ENCODE measurements at places on chromosomes 12 and 14. TPM values are rescaled to one million over a fixed set of nuclear protein-coding genes. Genes with fewer than 3 reads are reported as not detected.

Gene RASAL1
- total RNA-seq, result 0.72 TPM

Gene ITGB7
- total RNA-seq, result 0.79 TPM

Gene MUCL1
- not detected for total RNA-seq

Gene LRP6
- 54.2 TPM for total RNA-seq

Gene NUP37
- 27.2 TPM for total RNA-seq

Gene OR11H7
- not detected for total RNA-seq

Gene ISM2
- 6.1 TPM for total RNA-seq

GRCh38 chr14:31884776-31885379, 192.2 kb upstream of the ARHGAP5 start:
- no peak overlapping the region for H3K27ac ChIP-seq
- H3K27me3 ChIP-seq, result no peaks in the 10 kb centered on the region
- DNase-seq, result no peak
- H3K4me3 ChIP-seq, result no peak overlapping the region

DNA sequence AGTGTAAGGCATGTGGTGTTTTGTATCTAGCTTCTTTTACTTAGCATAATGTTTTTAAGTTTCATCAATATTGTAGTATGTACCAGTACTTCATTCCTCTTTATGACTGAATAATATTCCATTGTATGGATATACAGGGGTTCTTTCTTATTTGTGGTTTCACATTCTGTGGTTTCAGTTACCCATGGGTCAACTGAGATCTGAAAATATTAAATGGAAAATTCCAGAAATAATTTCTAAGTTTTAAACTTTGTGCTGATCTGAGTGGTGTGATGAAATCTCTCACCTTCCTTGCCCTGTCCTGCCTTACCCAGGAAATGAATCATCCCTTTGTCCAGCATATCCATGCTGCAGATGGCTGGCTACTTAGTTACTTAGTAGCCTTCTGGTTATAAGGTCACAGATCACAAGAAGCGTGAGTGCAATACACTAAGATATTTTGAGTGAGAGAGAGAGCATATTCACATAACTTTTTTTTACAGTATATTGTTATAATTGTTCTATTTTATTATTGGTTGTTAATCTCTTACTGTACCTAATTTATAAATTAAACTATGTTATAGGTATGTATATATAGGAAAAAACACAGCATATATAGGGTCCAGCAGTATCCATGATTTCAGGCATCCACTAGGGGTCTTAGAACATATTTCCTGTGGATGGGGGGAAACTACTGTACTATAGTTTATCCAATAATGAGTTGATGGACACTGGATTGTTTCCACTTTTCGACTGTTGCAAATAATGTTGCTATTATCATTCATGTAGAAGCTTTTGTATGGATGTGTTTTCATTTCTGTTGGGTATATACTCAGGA, 59.6 kb upstream of the LRTM2 start:
- no peak for DNase-seq
- no peaks in the 10 kb centered on the region for H3K36me3 ChIP-seq
- no peak overlapping the region for H3K4me3 ChIP-seq

- H3K4me3 ChIP-seq, result no peak overlapping the region
- no peak for DNase-seq
These were observed 49.1 kb downstream of the KCNA1 start for GRCh38 chr12:4958697-4959375.

GRCh38 chr14:32696325-32697091, 242.2 kb upstream of the NPAS3 start:
- H3K36me3 ChIP-seq, result no peaks in the 10 kb centered on the region
- H3K4me1 ChIP-seq, result peaks cover 5% of the 10 kb centered on the region
- DNase-seq, result no peak

- no peaks in the 10 kb centered on the region for H3K27me3 ChIP-seq
- H3K36me3 ChIP-seq, result peaks cover 8% of the 10 kb centered on the region
These were observed 16.0 kb downstream of the PDE1B start for GRCh38 chr12:54565310-54565985.

- H3K36me3 ChIP-seq, result no peaks in the 10 kb centered on the region
- H3K4me3 ChIP-seq, result no peak overlapping the region
- no peaks in the 10 kb centered on the region for H3K27me3 ChIP-seq
- no peaks in the 10 kb centered on the region for H3K4me1 ChIP-seq
- no peak overlapping the region for H3K27ac ChIP-seq
These were observed 62.4 kb upstream of the PSMC1 start for GRCh38 chr14:90193925-90194324.

DNA sequence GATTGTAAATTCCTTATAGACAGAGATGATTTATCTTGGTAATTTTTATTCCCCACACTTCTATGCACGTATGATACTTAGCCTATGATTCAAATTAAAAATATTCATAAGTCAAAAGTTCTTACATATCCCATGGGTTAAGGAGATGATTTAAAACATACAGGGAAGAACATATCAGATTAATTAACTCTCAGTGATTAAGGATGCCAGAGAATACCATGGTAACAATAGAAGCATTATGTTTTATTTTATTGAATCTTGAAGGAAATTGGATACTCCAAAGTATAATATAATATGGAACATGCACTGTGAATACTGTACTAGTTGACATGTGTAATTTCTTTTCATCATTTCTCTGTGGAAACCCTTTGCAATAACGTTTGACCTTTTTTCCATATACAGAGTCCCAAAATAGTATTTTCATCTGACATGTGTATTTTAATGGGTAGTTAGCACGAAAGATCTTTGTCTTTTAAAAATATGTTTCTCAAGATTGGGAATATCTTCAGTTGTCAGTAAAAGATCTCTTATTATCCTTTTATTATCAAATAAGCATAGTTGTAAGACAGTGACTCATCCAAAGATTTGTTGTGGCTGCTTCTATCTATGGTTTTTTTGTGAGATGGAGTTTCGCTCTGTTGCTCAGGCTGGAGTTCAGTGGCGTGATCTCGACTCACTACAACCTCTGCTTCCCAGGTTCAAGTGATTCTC, 166.7 kb downstream of the RAD51B start:
- no peaks in the 10 kb centered on the region for H3K36me3 ChIP-seq
- no peak for DNase-seq
- no peak overlapping the region for H3K27ac ChIP-seq
- no peak overlapping the region for H3K4me3 ChIP-seq
- no peaks in the 10 kb centered on the region for H3K4me1 ChIP-seq

- no peaks in the 10 kb centered on the region for H3K27me3 ChIP-seq
- no peak overlapping the region for H3K27ac ChIP-seq
- no peaks in the 10 kb centered on the region for H3K36me3 ChIP-seq
- no peaks in the 10 kb centered on the region for H3K4me1 ChIP-seq
- no peak for DNase-seq
These were observed 1315.3 kb downstream of the TMEM121 start for GRCh38 chr14:106841701-106842100.

DNA sequence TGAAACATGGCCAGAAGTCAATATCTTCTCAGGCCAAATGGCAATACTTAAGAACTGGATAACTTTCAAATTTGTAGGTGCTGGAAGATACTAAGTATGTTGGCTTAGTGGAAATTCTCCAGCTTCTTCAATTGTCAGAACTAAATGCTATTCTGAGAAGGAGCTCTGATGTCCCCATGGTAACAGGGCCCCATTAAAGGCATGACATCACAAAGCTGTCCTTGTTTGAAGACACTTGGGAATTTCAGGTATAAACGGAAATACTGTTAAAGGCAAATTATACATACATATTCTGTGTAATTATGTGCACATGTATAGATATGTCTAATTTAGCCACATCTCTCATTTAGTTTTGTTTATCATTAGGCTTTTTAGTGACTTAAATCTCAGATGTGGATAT, 210.0 kb upstream of the SEL1L start:
- DNase-seq, result no peak
- no peaks in the 10 kb centered on the region for H3K4me1 ChIP-seq
- no peaks in the 10 kb centered on the region for H3K27me3 ChIP-seq
- no peak overlapping the region for H3K4me3 ChIP-seq
- H3K27ac ChIP-seq, result no peak overlapping the region
- H3K36me3 ChIP-seq, result no peaks in the 10 kb centered on the region

DNA sequence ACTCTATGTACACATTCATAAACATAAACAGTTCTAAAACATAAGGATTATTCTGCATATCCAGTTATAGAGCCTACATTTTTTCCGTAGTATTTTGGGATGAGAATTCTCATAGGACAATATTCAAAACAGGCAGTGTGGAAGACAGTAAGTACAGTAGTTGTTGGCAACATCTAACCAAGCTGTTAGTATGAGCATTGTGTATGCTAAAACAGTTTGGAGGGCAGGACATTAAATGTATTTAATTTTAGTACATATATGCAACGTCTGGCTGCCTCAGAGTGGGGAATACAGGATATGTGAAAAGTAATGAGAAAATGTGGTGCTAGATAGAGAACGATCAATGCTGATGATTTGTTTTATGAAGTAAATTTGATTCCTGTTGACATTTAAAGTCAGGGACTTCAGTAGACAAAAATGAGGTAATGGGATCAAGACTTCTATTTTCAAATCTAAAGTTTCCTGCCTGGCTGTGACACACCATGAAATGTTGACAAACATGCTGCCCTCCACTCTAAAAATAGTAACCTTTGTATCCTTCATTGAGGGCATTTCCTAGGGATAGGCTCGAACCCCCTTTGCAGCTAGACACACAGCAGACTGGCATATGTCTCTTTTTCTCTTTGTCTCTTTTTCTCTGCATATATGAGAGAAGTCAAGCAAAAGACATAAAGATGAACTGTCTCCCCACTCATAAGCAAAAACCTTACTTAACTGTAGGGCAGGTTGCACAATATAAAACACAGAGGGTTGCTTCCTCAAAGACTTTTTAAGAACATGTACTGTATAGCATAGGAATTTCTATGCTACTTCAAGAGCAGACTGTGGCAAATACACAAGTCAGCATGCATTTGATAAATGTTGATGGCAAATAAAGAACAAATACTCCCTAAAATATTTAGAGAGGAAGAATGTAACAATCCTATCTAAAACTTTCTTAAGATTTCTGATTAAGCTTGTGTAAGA, 75.5 kb upstream of the GTF2A1 start:
- H3K27ac ChIP-seq, result no peak overlapping the region
- DNase-seq, result no peak
- H3K4me3 ChIP-seq, result no peak overlapping the region
- no peaks in the 10 kb centered on the region for H3K27me3 ChIP-seq

GRCh38 chr14:99148131-99148530, 123.9 kb downstream of the BCL11B start:
- no peaks in the 10 kb centered on the region for H3K4me1 ChIP-seq
- DNase-seq, result no peak
- peaks cover 8% of the 10 kb centered on the region for H3K27me3 ChIP-seq
- no peak overlapping the region for H3K27ac ChIP-seq

GRCh38 chr14:54395716-54396115, 1.1 kb upstream of the CDKN3 start:
- no peaks in the 10 kb centered on the region for H3K27me3 ChIP-seq
- peaks cover 16% of the 10 kb centered on the region for H3K4me1 ChIP-seq
- H3K36me3 ChIP-seq, result no peaks in the 10 kb centered on the region
- no peak for DNase-seq
- no peak overlapping the region for H3K4me3 ChIP-seq

DNA sequence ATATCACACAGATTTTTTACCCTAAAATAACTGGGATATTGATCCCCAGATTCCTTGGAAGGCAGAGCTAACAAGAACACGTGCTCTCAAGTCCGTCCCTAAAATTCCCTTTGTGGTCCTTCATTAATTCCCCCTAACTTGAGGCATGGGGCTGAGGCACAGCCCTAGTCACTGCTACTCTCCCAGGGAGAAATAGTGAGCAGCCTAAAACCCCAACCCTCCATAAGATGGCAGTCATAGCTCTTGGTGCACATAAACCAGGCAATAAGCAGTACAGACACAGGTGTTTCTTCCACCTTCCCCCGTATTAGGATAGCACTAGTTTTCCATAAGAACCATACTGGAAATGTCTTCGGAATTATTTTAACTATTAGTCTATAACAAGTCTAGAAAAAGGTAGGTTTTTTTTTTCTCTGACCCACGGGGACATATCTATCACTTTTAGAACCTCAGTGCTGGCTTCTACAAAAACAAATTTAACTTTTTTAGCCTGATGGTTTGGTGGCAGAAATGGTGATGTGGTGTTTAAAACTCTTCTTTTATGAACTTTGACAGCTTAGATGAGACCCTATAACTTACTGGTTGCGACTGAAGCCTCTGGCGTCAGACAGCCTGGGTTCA, 3.1 kb upstream of the ARHGEF40 start:
- H3K36me3 ChIP-seq, result no peaks in the 10 kb centered on the region
- no peak for DNase-seq
- H3K27ac ChIP-seq, result no peak overlapping the region
- no peak overlapping the region for H3K4me3 ChIP-seq

DNA sequence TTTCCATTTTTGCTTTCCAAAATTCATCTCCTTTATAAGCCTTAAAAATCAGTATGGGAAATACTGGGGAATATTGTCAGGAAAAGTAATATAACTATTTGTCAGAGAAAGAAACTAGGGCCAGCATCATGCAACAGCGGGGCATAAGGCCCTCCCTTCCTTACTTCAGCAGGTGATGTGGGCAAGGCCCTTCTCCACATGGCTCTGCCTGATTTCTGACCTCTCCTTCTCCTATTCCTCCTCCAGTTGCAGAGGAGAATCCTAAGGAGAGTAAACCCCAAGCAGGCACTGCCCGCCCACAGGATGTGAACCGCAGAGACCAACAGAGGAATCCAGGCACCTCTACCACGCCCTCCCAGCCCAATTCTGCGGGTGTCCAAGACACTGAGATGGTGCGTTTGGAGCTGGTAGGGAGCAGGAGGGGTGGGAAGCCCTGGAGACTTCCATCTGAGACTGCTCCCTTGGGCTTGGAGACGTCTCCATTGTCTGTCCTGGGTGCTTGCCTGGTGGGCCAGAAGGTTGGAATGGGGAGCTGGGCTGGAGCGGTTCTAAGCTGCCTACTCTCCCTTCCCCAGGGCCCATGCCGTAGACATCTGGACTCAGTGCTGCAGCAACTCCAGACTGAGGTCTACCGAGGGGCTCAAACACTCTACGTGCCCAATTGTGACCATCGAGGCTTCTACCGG, 2.7 kb upstream of the SOAT2 start:
- peaks cover 36% of the 10 kb centered on the region for H3K4me1 ChIP-seq
- H3K27me3 ChIP-seq, result peaks cover 6% of the 10 kb centered on the region
- H3K36me3 ChIP-seq, result no peaks in the 10 kb centered on the region
- no peak for DNase-seq

DNA sequence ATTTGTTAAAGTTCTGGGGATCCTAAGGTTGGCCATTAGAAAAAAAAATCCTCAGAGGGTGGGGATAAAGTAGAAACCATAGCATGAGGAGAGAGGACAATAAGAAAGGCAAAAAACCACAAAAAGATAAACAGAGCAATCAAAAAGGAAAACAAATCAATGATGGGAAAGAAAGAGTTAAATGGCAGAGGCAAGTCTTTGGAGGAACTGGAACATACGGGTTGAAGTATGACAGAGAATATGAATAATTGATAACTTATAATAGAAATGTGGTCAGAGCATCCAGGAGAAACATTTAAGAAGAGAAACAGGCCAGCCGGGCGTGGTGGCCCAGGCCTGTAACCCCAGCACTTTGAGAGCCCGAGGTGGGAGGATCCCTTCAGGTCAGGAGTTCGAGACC, 17.8 kb upstream of the SALL2 start:
- no peak for DNase-seq
- no peak overlapping the region for H3K4me3 ChIP-seq
- H3K27me3 ChIP-seq, result no peaks in the 10 kb centered on the region
- peaks cover 3% of the 10 kb centered on the region for H3K4me1 ChIP-seq
- H3K27ac ChIP-seq, result no peak overlapping the region

Data from spinal cord (tissue), 10 donors.